ENCODE measurements at places on chromosomes 3 and 15.

DNA sequence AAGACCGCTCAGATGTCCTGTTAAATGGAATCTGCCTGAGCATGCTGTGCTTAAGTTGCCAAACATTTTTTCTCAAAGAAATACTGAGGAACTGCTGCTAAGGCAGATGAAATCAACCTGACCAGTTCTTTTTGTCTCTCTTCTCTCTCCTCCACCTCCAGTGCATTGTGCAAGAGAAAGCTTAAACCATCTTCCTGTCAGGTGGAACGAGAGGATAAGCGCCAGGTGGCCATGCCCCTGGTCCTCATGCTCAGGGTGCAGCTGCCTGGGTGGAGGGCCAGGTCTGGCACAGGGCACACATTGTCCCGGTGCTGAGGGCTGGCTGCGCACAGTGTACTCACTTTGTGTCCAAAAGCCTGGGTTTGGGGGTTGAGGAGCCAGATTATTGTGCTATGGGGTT, 176.2 kb upstream of the TP63 start:
- no peak for DNase-seq

DNA sequence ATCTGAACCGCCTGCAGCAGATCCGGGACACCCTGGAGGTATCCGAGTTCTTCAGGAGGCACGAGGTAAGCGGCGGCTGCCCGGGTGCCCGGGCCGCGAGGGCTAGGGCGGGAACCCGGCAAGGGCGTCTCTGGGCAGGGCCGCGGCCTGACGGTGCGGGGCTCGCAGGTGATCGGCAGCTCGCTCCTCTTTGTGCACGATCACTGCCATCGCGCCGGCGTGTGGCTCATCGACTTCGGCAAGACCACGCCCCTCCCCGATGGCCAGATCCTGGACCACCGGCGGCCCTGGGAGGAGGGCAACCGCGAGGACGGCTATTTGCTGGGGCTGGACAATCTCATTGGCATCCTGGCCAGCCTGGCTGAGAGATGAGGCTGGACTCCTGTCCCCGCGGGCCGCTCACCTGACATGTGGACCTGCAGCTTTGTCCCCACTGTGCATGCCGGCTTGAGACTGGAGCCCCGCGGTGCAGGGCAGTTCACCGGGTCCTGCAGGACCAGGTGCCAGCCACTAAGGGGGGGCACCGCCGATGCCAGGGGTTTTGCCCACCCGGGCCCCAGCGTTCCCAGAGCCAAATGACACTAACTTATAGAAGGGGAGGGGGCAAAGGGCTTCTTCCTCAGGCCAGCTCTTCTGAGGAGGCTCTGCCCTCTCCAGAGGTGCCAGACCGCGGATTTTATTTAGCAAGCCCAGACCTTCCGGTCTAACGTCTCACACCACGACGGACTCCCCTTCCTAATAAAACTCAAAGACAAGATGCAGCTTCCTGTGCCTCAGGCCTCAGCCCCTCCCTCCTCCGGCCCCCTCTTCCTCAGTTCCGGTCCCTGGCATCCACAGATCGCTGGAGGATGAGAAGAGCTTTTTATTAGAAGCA, 9.4 kb downstream of the ITPKA start:
- peak; percentile 73 for DNase-seq

- DNase-seq, result no peak
Measured at GRCh38 chr3:13253208-13253937, 166.7 kb downstream of the NUP210 start.

GRCh38 chr3:87227835-87228144, 681 bp downstream of the CHMP2B start:
- DNase-seq, result no peak

DNA sequence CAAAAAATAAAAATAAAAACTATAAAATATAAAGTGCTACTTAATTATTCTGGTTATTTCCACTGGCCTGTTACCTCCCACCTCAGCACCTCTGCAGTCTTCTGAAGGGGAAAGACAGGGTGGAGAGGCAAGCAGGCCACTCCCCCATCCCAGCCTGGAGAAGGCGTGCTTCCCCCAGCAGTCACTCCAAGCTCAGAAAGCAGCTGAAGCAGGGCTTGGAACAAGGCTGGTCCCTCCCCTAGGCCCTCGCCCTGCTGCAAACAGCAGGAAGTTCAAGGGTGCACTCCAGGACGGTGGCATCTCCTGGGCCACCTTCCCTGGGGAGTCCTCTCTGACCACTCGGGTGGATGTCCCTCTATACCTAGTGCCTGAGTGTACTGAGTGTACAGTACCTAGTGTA, 21.4 kb downstream of the CACNA2D2 start:
- no peak for DNase-seq

DNA sequence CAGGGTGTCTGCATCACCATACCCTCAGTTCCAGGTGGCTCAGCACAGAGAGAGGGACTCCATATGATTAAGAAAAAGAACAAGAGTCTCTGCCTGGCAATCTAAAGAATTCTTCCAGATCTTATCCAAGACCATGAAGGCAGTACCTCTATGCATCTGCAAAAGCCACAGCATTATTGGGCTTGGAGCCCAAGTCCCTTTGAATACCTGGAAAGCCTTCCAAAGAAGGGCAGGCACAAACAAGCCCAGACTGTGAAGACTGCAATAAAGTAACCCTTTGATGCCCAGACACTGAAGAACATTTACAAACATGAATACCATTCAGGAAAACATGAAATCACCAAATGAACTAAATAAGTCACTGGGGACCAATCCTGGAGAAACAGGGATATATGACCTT, 60.9 kb upstream of the DIPK2A start:
- DNase-seq, result no peak

DNA sequence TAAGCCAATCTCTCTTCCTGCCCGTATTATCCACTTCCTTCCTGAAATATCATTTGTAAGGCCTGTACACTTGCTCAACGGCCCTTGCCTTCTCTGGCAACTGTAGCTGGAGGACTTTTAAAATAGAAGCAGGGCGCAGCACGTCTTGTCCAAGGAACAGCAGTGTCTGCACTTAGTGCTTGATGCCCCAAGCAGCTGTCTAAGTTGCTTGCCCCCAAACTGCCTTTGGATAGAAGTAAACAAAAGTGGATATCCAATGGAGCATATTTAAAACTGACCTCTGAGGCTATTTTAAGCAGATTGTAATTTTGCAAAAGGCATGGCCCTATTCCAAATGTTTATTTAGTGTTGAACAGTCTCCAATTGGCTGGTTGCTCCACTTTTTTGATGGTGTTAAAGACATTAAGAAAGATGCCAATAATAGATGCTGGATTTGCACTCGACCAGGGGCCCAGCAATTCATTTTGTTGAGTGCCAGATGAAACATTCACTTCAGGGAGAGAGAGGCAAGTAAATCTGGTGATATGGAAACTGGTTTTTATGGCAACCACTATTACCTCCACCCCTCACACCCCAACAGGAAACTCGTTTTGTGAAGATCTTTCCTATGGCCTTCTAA, 526.8 kb upstream of the TBL1XR1 start:
- peak; percentile 33 for DNase-seq

- no peak for DNase-seq
Measured at GRCh38 chr3:187719628-187720336, 17.4 kb upstream of the RTP2 start.

GRCh38 chr3:56197259-56197965, 270.9 kb downstream of the ERC2 start:
- DNase-seq, result no peak

DNA sequence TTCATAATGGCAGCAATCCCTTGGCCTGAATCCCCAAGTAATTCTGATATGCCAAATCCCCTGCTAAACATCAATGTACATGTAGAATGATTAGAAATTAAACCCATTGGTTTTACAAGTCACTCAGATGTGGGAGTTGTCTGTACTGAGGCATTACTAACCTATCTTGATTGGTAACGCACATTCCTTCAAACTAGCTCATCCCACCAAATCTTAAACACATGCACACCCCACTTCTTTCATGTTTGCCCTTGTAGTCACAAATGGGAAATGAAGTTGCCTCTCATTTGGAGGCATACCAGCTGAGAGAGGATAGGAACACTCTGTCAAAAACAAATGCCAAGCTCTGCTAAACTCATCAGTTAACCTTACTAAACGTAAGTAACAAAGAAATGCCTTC, 29.1 kb upstream of the MAN2C1 start:
- DNase-seq, result no peak

GRCh38 chr3:11197484-11197883, 43.2 kb downstream of the HRH1 start:
- no peak for DNase-seq

DNA sequence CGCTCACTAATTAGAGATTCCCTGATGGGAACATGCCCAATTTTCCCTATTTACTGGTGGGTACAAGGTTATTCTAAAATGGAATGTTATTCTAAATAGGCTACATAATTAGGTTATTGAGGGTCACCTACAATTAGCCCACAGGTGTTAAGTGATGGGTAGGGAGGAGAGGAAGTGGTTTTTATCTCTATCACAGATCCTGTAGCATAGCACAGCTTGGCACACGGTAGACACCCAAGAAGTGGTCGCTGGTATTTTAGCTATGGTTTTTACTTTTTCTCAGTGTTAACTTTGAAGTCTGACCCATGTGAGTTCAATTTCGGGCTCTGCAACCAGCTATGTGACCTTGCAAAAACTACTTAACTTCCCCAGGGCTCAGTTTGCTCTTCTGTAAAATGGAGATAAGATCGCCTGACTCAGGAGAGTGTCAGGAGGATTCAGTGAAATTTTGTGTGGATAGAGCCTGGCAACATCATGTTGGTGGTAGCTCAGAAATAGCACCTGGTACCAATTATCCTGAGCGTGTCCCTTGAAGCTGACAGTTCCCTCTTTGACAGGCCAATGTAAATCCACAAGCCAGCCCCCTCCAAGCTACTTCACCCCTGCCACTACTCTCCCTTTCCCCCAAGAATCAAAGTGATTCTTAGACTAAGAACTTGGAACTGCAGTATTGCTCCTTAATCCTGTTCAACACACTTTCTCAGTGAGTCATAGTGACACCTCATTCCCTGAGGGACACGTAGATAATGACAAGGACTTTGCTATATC, 8.7 kb upstream of the LMCD1 start:
- DNase-seq, result no peak

- no peak for DNase-seq
Measured at GRCh38 chr15:39515765-39516164, 65.1 kb upstream of the THBS1 start.

DNA sequence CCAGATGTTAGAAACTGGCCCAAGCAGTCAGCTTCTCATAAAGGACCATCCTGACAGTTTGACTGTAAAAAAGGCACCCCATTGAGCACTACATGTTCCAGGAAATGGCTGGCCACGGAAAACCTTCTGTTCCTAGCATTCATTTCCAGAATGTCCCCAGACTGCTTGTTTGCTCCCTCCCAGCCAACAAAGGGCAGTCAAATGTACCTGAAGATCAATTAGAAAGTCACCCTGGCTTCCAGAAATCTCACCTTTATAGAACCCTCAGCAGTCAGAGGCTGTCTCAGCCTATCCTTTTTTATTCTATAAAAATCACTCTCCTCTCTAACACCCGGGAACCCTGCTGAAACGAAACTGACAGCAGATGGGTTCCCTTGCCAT, 784 bp upstream of the SAMMSON start:
- no peak for DNase-seq

DNA sequence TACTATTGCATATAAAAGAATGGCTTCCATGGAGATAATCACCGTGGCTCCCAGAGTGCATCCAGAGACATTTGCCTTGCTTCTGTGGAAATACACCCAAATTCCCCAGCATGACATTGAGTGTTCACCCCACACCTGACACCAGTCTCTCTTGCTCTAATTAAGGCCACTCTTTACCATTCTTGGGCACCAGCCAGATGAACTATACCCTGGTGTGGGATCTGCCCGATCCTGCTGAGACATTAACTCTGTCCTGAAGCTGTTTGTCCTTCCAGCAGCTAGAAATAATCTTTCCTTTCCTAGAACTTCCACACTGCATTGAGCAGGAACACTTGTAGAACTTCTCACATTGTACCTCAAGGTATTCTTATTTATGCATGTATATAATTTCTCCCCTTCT, 105.2 kb downstream of the LPP start:
- DNase-seq, result no peak

GRCh38 chr3:150319900-150320299, 88.2 kb upstream of the TSC22D2 start:
- DNase-seq, result no peak

- no peak for DNase-seq
Measured at GRCh38 chr3:119240101-119240590, 532 bp downstream of the B4GALT4 start.

DNA sequence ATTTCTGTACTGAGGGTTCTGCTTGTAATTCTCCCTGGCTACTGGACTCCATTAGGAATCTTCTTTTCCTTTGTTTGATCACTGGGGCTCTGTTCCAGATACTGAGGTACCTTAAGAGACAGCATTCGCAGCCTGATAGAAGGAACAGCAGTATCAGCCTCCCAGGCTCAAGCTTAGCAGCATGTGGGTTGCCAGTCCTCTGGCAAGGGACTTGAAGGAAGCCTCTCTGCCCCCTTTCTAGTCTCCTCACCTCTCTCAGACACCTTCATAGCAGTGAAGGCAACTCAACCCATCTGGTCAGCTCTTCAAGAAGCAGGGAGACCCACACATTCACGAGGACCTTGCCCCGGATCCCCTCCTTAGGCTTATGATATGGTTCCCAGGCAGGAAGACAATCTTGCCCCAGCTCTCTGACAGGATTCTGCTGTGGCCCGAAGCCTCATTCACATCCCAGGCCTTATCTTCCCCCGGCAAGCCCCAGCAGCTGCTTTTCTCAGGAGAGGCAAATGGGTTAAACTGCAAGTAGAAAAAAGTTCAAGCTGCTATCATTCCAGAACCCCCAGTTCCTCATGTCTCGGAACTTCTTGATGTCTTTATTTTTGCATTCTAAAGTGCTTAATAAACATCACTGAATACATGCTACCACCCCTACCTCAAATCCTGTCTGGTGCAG, 153.1 kb downstream of the LIPC start:
- peak; percentile 22 for DNase-seq

- no peak for DNase-seq
Measured at GRCh38 chr3:140143367-140144069, 208.5 kb downstream of the CLSTN2 start.

- no peak for DNase-seq
Measured at GRCh38 chr15:27692438-27692837, 406.7 kb downstream of the OCA2 start.

DNA sequence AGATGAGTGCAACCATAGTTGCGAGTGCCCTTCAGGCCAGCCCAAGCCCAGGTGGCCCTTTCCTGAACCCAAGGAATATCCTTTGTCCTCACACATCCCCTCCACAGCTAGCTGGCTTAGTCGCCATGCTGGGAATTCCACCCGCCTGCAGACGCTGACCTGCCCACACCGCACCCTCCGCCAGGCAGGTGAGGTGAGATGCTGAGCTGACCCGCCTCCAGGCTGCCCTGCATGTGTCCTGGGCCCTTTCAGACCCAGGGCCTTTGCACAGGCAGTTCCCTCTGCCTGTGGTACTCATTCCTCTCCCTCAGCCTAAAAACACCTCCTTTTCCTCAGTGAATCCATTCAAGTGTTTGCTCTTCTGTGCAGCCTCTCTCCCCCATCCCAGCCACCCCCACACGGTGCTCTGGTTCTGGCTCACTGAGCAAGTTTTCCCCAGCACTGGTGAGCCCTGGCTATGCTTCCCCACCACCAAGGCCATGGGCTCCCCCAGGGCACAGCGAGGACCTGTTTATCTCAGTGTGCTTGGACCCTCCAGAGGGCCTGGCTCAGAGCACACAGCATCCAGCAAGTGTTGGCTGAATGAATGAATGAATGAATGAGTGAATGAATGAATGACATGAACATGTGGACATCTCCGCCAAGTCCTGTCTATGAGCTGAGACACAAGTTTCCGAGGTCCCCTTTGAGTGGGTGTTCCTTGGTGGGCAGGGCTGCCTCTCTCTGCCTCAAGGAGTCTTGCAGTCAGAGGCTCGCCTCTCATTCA, 33.0 kb upstream of the LINGO1 start:
- DNase-seq, result no peak
